Breast epithelium (tissue), 4 donors: ENCODE measurements at places on chromosomes 1 and 21. TPM values are rescaled to one million over a fixed set of nuclear protein-coding genes. Genes with fewer than 3 reads are reported as not detected.
A peak's percentile ranks its signal among the peaks of the same experiment; 100 is the strongest.

DNA sequence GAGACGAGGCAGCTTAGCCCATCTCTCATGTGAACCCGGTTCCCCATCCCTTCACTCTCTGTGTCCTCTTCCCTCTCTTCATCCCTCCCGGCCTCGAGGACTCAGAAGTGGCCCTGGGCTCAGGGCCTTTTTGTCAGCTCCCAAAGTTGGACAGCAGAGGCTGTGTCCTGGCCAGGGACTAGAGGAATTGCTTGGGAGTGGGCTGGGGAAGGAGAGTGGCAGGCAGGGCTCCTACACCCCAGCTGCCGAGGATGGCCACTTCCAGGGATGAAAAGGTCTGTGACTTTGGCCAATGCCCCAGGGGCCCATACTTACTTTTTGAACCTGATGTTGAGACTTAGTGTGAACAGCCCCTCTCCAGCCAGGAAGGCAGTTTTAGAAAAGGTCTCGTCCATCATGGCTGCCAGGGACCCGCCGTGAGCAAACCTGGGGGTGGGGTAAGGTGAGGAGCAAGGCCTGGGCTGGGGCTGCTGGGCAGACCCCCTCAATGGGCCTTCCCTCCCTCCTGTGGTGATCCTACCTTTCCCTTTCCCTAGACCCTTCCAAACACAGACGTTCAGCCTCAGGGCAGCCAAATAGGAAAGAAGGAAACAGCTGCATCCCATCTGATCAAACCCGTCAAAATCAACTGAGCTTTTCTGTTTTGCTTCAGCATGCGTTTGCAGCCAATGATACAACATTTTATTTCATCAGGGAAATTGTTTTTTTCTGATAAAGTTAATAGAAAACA lies 5.5 kb downstream of the THEM5 start:
- H3K4me3 ChIP-seq: no peak overlapping the region
- no peaks in the 10 kb centered on the region for H3K36me3 ChIP-seq
- no peak overlapping the region for H3K27ac ChIP-seq
- no peak for DNase-seq
- no peaks in the 10 kb centered on the region for H3K4me1 ChIP-seq
- no peaks in the 10 kb centered on the region for H3K27me3 ChIP-seq

- no peaks in the 10 kb centered on the region for H3K27me3 ChIP-seq
- no peak for DNase-seq
- no peak overlapping the region for H3K4me3 ChIP-seq
- no peaks in the 10 kb centered on the region for H3K36me3 ChIP-seq
- no peaks in the 10 kb centered on the region for H3K4me1 ChIP-seq
- no peak overlapping the region for H3K27ac ChIP-seq
These were observed 18.8 kb downstream of the PPP1R12B start for GRCh38 chr1:202367271-202367670.

SDC3 gene
- total RNA-seq: 26.2 TPM

DNA sequence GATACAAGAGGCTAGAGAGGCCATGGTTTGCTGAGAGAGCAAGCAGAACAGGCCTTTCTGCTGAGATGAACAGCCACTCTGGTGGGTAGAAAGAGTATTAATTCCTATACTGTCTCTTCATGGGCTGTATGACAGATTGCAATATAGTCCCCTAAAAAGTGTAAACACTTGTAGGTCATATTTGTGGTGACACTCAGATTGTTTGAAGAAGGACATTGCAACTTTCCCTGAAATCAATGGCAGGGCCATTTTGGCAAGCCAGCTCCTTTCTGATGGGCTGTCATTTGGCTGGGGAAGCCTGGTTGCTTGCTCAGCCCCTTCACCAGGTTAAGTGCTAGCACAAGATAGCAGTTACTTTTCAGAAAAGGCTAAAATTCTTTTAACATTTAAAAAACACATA lies 27.5 kb downstream of the RAB4A start:
- DNase-seq: no peak
- no peak overlapping the region for H3K27ac ChIP-seq
- H3K36me3 ChIP-seq: peaks cover 3% of the 10 kb centered on the region

- no peaks in the 10 kb centered on the region for H3K36me3 ChIP-seq
- DNase-seq: peak; percentile 84
- H3K4me3 ChIP-seq: no peak overlapping the region
- no peaks in the 10 kb centered on the region for H3K27me3 ChIP-seq
- no peaks in the 10 kb centered on the region for H3K4me1 ChIP-seq
- H3K27ac ChIP-seq: peak overlapping the region; percentile 33
These were observed 56.5 kb downstream of the SDC3 start for GRCh38 chr1:30852026-30852425.

GRCh38 chr1:100942304-100943046 lies 46.6 kb downstream of the SLC30A7 start:
- H3K4me1 ChIP-seq: no peaks in the 10 kb centered on the region
- H3K27ac ChIP-seq: no peak overlapping the region
- no peak overlapping the region for H3K4me3 ChIP-seq
- H3K36me3 ChIP-seq: no peaks in the 10 kb centered on the region

LRRC3 gene
- 1.6 TPM for total RNA-seq

ZBTB8B gene
- 0.15 TPM for total RNA-seq

IGSF5 gene
- total RNA-seq: 0.73 TPM

DNA sequence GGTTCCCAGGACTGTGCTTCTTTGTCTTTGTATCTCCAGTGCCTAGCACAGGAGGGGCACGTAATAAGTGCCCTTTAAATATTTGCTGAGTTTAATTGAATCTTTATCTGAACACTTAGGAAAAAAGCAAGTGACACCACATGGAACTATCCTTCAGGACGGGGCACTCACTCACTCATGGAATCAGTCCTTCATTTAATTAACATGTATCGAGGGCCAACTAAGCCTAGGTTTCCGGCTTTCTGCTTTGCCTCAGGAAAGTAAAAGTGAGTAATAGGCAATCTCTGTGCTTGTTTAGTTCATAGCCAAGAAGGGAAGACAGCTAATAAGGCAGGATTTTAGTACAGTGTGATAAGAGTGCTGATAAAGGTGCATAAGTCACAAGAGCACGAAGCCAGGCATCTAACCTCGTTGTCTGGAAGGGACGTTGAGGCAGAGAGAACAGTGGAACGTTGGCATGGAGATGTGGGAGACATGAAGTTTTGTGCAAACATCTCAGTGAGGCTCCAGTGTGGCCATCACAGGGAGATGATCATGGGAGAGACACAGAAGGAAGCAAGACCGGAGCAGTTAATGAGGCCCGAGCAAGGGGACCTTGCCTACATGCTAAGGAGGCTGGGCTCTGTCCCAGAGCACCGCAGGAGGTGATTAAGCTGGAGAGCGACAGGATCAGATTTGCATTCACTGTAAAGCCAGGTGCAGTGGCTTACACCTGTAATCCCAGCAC lies 54.1 kb upstream of the TRIM67 start:
- H3K4me3 ChIP-seq: no peak overlapping the region
- no peak overlapping the region for H3K27ac ChIP-seq
- H3K4me1 ChIP-seq: no peaks in the 10 kb centered on the region
- no peaks in the 10 kb centered on the region for H3K36me3 ChIP-seq
- no peak for DNase-seq
- peaks cover 6% of the 10 kb centered on the region for H3K27me3 ChIP-seq

- DNase-seq: no peak
- H3K4me1 ChIP-seq: no peaks in the 10 kb centered on the region
- no peaks in the 10 kb centered on the region for H3K36me3 ChIP-seq
These were observed 1.1 kb upstream of the TBX15 start for GRCh38 chr1:118989006-118989815.

LHX8 gene
- total RNA-seq: not detected

CFHR2 gene
- not detected for total RNA-seq

DNA sequence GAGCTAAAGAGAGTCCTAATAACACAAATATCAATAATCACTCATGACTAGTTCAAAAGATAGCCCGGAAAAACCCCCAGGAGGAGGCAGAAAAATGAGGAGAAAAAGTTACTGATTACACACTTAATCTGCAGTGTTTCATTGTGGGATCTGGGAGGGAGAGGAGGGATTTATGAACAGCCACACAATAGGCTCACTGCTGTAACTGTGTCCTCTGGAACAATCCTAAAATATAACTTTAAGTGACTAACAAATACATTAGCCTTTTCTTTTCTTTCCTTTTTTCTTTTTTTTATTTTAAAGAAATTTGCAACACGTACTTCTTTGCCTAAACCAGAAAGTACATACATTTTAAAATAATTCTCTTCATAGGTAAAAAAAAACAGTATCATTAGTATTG lies 106.3 kb upstream of the LBR start:
- no peak for DNase-seq
- no peak overlapping the region for H3K27ac ChIP-seq
- no peaks in the 10 kb centered on the region for H3K27me3 ChIP-seq
- no peak overlapping the region for H3K4me3 ChIP-seq

DNA sequence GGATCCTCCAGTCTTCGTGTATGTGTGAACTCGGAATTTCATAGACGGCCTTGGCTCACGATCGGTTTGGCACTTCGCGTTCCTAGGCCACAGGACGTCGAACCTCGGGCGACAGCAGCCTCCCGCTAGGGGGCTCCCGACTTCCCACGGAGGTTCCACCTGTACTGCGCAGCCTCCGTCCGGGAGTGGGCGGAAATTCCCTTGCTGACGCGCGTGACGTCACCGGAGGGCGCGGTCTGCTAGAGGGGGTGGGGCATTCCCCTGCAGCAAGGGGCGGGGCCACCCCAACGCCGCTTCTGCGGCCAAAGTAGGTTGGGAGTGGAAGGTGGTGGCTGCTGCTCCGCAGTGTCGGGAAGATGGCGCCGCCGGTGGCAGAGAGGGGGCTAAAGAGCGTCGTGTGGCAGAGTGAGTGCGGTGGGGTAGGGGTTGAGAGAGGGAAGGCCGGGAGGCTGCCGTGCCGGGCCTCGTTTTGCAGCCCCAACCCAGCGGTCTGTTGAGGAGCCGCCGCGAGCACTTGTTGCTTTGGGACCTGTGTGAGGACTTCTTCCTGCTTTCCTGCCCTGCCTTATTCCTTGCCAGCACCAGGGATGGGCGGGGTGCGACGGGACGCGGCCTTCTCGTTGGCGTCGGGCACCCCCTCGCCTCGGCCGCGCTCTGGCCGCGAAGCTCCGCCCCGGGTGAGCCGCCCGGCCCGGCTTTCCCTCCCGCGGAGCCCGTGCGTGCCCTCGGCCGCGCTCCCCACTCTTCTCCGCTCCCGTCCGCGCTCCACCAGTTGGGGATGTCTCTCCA lies at the start of gene STXBP3:
TSS of gene STXBP3 (plus strand) at position 293 of the 789 bp plus-strand sequence. CDS start at position 357, 64 bp downstream.
- H3K27ac ChIP-seq: peak within 1 kb of the TSS; percentile 93
- H3K36me3 ChIP-seq: no peaks in the 10 kb centered on the region
- H3K27me3 ChIP-seq: no peaks in the 10 kb centered on the region
- peaks cover 7% of the 10 kb centered on the region for H3K4me1 ChIP-seq

DNA sequence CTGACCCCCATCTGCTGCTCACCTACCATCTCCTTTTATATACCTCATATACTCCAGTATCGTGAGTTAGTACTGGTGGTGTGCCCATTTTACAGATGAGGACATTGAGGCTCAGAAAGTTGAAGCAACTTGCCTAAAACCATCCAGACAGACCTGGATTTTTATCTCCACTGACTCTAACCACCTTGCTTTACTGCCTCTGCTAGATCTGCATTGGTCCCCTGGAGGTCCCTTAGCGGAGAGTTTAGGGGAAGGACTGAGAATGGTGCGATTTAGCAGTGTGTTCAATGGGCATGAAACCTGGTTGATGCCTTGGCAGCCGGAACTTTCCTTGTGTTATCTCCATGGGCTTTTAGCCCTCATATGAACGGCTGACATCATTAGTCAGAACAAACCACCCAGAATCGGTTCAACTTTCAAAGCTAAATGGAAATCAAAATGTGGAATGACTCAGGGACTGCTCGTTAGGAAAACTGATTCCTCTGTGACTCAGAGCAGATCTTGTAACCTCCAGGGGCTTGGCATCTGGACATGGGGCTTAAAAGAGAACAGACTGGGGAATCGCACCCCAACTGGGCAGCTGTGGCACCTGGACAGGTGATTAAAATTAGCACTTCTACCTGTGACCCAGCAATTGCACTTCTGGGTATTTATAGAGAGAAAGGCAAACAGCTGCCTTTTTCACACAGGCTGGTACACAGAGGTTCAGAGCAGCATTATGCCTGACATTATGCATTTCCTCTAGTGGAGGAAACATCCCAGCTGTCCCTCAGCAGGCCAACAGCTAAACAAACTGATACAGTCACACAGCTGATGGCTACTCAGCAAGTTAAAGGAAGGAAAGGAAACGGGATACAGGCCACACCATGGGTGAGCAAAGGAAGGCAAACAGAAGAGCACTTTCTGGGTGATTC lies 25.3 kb downstream of the TMEM51 start:
- no peaks in the 10 kb centered on the region for H3K36me3 ChIP-seq
- H3K4me3 ChIP-seq: no peak overlapping the region
- no peaks in the 10 kb centered on the region for H3K27me3 ChIP-seq
- no peaks in the 10 kb centered on the region for H3K4me1 ChIP-seq
- DNase-seq: no peak

DNA sequence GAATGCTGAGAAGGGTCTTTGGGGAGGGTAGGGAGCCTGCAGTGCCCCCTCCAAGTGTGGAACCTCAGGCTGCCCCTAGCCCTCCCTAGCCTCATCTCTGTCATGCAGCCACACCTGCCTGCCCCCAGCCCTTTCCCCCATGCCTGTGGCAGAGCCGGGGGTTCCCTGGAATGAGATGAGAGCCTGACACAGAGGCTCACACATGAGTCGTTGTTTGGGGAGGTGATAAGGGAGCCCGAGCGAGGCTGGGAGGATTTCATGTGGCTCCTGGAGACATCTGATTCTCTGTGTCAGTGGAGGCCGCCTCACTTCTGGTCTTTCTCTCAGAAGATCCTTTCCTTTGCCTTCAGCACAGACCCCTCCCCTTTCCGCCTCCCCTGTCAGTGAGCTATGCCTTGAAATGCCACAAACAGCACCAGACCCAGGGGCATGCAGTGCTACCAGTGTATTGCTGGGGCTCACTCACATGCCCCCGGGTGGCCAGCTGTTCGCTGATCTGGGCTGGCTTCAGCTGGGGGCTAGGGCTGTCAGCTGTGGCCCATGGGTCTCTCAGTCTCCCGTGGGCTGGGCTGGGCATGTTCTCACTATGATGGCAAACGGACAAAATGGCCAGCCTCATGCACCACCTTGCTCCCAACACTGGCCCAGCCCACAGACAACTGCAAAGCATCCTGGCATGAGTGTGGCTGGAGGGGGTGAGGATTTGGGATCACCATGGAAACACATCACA lies 102.6 kb downstream of the AJAP1 start:
- no peaks in the 10 kb centered on the region for H3K4me1 ChIP-seq
- H3K27me3 ChIP-seq: no peaks in the 10 kb centered on the region
- no peak overlapping the region for H3K27ac ChIP-seq
- no peak overlapping the region for H3K4me3 ChIP-seq

FLG2 gene
- total RNA-seq: not detected

GRCh38 chr1:156746728-156747631 lies 4.5 kb downstream of the HDGF start:
- H3K4me3 ChIP-seq: peak overlapping the region; percentile 98
- H3K27me3 ChIP-seq: no peaks in the 10 kb centered on the region
- peak; percentile 97 for DNase-seq
- peaks cover 8% of the 10 kb centered on the region for H3K4me1 ChIP-seq
- peak overlapping the region; percentile 100 for H3K27ac ChIP-seq

GRCh38 chr1:168923521-168924136 lies 182.9 kb upstream of the ATP1B1 start:
- H3K27ac ChIP-seq: no peak overlapping the region
- DNase-seq: no peak
- no peak overlapping the region for H3K4me3 ChIP-seq
- no peaks in the 10 kb centered on the region for H3K4me1 ChIP-seq
